B cell (primary cell): ENCODE measurements at places on chromosomes 11 and 22.

- DNase-seq, result no peak
Observed at GRCh38 chr11:111631024-111631665, 28.9 kb downstream of the SIK2 start.

DNA sequence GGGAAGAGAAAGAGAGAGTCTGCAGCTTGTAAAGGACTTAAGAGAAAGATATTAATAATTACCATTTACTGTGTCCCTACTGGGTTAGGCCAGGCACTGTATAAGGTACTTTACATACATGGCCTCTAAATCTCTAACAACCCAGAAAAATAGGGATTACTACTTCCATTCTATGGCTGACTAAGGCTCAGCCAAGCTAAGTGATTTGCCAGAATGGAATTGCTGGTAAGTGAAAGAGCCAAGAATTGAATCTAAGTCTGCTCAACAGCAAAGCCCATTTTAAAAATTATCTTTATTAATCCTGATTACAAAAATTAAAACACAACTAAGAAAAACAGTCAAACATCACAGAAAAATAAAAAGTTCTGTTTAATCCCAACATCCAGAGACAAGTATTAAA is 21.4 kb downstream of the XRRA1 start:
- no peak for DNase-seq

DNA sequence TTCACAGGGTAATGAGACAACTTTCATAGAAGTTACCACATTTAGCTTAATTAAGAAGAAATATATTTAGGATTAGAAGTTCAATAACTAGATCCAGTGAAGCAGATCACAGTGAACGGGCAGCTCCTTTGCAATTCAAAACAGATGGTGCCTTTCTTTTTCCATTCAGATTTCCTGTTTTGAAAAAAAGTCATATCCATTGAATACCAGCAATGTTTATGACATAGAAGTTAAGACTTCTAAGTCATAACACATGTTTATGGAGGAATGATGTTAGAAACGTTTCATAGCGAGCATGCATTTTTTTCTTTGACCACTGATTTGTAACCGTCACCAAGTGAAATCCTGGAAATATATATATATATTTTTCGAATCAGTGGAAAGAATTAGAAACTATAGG is 24.7 kb downstream of the LUZP2 start:
- no peak for DNase-seq

GRCh38 chr11:128632141-128632791 is 44.9 kb upstream of the ETS1 start:
- DNase-seq, result peak; percentile 72

DNA sequence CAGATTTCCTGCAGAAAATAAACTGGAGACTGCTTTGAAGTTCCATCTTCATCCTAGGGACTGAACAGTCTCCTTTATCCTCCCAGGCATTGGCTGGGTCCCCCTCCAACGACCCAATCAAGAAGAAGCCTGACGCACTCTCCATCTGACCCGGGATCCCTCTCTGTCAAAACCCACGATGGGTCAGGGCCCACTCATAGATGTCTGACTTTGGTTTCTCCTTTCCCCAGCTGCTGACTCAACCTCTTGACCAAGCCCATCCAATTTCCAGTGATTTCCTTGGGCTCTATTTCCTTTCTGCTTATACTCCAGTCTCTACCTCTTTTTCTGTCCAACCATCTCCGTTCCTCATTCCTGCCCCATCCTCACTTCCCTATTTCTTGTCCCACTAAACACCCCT is 189.7 kb downstream of the MIAT start:
- no peak for DNase-seq

GRCh38 chr11:111443640-111444039 is 64.6 kb upstream of the POU2AF1 start:
- no peak for DNase-seq

DNA sequence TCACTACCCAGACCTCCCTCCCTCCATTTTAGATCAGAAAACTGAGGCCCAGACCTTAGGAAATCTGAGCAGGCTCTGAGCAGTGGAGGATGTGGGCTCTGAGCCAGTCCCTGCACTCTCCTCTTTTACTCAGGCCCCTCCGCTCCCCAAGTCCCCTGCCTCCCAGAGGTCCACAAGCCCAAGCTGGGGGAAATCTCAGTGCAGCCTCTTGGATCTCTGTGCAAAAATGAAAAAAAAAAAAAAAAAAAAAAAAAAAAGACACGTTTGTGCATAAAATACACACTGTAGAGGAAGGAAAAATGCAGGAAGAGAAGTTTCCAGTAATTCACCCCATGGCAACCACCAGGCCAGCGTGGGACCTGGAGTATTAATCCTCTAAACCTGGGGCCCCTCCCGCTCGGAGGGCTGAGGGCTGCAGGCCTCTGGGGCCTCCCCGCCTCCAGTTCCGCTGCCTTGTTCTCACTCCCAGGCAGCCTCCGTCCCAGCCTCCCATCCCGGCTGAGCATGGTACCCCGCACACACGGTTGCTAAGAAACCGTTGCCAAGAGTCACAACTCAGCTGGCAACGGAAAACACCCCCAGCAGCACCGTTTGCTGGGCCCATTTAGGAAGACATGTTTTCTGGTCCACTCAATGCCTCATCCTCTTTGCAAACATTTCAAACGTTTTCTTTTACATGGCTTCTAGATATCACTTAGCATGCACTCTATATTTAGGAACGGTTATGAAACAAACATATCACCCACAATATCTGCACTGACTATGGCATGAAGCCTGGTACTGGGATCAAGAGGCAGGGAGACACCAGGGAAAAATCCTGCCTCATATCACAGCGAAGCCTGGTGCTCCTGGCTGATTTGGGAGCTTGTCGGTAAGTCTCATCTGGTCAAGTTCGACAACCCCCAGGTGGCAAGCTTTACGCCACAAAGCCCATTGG is 227.5 kb downstream of the CTTN start:
- DNase-seq, result no peak

GRCh38 chr22:44042249-44043218 is 18.4 kb downstream of the PARVB start:
- DNase-seq, result peak; percentile 76

DNA sequence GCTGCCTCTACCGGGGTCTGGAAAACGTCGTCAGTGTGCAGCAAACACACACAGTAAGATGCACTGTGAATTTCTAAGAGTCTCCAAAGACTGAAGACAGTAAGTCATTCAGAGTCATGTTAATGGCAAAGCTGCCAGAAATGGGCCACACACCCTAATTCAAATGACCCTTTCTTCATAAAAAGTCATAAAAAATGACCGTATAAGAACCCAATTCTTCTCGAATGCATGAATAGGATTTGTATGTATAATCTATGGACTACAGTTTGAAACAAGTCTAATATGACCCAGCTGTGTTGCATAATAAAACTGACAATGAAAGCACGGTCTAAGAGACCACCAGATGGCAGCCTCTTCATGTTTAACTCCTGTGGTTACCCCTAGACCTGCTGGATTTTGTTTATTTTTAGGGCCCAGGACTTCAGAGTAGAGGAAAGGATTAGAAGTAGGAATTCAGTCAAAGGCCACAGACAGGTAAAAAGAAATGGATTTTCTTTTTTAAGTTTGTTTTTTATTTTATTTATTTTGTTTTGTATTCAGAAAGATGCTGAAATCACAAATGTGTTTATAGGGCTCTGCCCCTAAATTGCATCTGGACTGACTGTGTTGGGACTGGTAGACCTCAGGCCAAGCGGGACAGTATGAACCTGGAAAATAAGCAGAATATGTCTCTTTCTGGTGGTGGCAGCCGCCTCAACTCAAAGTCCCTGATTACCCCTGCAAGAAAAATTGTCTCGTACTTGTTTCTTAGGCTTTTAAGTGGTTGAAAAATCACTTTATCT is 32.1 kb upstream of the SLC5A12 start:
- peak; percentile 5 for DNase-seq

DNA sequence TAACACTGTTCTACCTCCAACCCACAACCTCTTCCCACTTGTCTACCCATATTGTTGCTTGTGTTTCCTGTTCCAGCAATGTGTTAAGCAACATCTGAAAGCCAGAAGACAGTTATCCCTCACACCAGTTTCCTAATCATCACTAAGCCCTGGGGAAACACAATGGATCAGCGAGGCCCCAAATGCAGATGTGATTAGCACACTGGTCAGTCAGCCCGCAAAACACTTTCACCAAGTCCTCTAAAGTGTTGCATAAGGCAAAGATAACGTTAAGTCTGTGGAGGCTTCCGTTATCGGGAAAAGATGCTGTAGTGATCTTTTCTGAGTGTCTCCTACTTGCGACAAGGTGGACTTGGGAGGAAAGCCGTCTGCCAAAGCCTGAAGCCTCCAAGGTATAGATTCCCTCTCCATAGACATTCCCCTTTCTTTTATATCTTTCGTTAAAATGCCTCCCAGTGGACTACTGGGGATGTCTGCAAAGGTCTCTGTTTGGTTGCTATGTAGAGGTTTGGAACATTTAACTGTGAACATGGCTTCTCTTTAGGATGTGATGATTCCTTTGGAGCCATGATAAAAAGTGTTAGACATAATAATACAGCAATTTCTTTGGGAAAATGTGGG is at the start of gene MS4A3:
Gene MS4A3, plus strand, starts transcription at position 317 of the 621 bp plus-strand sequence. CDS start 4,496 bp downstream, outside the sequence.
- no peak for DNase-seq

DNA sequence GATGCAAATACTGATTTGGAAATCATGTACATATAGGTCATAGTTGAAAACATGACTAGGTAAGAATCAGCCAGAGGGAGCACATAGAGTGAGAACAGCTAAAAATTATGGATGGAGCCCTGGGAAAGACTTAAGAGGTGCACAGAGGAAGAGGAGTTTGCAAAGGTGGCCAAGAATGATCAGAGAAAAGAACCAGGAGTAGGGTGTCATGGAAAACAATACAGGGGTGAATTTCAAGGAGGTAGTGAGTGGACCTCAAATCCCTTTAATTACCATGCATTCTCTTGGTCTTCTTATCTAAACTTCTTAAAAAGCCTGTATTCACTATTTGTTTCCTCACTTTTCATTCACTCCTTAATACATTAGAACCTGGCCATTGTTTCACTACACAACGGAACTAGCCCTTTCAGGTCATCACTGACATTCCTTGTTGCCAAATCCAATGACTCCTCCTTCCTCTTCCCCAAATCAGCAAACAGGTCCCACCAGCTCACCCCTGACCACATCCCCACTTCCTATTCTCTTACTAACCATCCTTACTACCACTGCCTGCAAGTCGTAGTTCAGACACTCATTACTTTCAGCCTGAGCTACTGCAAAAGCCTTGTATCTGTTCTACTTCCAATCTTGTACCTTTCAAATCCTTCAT is 22.6 kb downstream of the BUD13 start:
- DNase-seq, result no peak

DNA sequence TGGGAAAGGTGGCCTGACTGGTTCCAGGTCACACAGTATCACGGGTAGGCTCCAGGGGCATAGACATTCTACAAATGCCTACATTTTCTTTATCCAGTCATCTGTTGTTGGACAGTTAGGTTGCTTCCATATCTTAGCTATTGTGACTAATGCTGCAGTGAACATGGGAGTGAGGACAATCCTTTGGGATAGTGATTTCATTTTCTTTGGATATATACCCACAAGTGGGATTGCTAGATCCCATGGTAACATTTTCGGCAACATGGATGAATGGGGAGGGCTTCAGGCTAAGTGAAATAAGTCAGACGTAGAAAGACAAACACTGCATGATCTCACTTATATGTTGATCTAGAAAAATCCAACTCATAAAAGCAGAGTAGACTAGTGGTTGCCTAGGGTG is 744.3 kb downstream of the NTM start:
- DNase-seq, result no peak

DNA sequence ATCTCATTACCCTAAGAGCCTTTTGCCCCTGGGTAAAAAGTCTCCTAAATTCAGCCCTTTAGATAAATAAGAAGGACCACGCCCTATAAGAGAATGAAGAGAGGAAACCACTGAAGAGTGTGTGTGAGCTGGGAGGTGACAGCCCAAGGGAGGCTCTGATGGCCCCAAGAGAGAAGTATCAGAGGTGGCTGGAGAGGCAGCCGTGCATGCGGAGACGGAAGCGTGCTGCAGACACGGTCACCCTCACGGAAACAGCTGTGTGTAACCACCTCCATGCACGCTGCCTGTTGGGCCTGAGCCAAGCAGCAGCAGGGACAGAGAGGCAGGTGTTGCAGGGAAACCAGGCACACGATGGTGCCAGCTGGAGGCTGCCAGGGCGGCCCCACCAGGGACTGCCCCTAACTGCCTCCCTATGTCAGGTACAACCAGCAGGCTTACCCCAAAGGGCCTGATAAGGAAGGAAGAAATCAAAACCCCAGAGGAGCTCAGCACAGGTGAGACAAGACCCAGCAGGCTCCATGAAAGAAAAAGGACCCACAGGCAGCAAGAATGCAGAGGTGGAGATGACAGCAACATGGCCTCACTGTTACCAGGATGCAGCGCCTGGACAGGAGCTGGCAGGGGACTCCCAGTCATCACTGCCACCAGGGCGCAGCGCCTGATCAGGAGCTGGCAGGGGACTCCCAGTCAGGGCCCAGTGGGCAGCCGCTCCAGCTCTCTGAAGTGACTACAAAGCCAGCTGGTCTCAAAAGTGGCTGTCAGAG is 7.8 kb downstream of the LARGE2 start:
- peak; percentile 94 for DNase-seq

- DNase-seq, result no peak
Observed at GRCh38 chr11:370070-370941, 1.0 kb downstream of the B4GALNT4 start.

GRCh38 chr11:1826552-1827094 is 8.2 kb upstream of the SYT8 start:
- DNase-seq, result no peak

GRCh38 chr11:13216019-13216710 is 61.4 kb upstream of the BMAL1 start:
- DNase-seq, result no peak

DNA sequence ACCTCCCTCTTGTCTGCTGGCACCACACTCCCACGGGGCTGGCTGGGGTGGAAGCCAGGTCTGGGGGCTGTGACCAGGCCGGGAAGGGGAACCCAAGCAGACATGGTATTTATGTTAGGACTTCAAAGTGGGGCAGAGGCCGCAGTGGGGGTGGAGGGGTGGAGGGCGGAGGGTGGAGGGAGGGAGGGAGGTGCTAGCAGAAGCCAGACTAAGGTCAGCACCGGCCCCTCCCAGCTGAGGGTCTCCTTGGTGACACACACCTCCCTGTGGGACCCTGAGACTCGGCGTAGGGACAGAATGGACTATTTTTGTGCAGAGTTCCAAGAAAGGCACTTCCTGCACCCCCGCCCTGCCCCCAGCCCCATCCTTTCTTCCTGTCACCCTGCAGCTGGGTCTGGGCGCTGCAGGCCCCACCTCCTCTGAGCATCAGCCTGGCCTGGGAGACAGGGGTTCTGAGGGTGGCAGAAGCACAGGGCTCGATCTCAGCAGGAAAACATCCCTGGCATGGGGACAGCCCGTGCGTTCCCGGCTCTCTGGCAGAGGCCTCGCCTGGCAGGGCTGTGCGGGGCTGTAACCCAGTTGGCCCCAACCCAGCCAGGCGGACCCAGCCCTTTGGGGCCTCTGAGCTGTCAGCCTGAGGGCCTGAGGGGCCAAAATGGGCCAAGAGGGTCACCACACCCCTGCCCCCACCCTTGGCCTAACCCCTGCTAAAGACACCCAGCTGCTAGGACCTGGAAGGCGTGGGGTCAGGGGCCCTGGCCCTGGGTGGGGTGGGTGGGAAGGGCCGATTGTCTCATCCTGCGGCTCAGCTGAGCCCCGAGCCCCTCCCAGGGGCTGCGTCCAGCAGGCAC is 9.6 kb upstream of the CD248 start:
- DNase-seq, result peak; percentile 15

GRCh38 chr11:74388678-74389327 is 9.4 kb downstream of the PGM2L1 start:
- peak; percentile 75 for DNase-seq
